ENCODE measurements at places on chromosomes 2 and 18.

DNA sequence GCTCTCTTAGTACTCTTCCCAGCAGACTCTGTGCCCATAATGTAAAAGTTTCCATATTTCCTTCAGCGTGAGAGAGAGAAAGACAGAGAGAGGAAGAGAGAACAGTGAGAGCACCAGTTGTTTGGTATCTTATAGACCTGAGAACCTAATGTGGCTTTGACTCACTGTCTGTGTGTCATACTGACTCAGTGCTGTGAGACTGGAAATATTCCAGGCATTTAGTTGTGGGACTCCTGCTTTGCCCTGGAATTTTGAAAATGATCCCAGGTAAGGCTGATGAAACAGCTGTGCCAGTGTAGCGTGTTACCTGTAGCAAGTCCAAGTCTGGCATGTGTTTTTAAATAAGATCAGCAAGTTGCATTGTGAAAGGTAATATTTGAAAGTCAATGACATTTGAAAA, 87.9 kb upstream of the KCNH7 start:
- DNase-seq: no peak

- DNase-seq: no peak
Observed at GRCh38 chr2:7697052-7697451, 779.8 kb downstream of the RNF144A start.

- DNase-seq: no peak
Observed at GRCh38 chr2:70685771-70686171, 82.2 kb downstream of the ADD2 start.

DNA sequence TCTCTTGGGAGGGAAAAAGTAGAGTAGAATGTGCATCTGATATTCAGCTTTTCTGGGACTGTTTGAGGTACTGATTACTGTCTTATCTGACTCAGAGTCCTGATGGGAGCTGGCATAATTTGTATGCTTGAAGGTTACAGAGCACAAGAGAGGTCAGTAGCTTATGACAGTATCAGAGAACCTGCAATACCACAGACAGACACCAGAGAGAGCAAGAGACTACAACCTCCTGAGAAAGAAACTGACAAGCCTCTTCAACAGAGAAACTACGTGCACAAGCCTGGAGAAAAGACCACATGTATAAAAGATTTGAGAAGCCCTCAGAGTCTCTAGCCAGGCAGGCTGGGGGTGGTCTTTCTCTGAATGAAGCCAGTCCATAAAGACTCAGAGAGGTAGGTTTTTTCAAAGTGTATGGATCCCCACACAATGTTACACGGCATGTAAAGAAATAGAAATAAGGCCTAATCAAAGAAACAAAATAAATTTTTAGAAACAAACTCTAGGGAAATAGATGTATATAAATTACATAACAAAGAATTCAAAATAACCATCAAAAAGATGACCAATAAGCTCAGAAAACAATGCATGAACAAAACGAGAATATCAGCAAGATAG, 568.3 kb downstream of the LRRTM4 start:
- no peak for DNase-seq

DNA sequence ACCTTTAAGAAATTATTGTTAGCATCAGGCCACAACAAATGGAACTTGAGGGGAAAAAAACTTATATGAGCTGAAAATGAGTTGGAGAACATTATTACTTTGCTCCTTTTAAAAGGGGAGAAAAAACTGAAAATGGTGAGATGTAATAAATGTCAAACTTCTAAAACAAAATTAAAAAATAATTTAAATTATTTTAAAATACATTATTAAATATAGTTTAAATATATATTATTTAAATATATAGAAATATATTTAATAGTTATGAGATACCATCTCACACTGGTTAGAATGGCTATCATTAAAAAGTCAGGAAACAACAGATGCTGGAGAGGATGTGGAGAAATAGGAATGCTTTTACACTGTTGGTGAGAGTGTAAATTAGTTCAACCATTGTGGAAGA, 28.9 kb downstream of the RPIA start:
- DNase-seq: no peak

DNA sequence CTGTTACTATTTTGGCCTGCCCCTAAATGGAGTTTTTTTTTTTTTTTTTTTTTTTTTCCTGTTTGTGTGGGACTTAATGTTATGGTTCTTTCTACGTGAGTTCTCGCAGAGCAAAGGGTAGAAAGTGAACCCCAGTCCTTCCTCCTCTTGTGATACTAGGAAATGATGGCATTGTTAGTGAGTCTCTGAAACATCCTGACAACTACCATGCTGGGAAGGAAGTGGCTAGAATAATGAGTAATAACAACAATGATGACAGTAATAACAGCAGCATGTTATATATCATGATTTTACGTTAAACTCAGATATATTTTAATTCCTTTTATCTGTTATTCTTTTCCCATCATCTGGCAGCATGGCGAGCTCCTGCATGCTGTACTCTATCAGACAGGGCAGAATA, 216.2 kb upstream of the LINC00305 start:
- DNase-seq: no peak

- no peak for DNase-seq
Observed at GRCh38 chr2:70901227-70902066, 34.3 kb upstream of the ATP6V1B1 start.

DNA sequence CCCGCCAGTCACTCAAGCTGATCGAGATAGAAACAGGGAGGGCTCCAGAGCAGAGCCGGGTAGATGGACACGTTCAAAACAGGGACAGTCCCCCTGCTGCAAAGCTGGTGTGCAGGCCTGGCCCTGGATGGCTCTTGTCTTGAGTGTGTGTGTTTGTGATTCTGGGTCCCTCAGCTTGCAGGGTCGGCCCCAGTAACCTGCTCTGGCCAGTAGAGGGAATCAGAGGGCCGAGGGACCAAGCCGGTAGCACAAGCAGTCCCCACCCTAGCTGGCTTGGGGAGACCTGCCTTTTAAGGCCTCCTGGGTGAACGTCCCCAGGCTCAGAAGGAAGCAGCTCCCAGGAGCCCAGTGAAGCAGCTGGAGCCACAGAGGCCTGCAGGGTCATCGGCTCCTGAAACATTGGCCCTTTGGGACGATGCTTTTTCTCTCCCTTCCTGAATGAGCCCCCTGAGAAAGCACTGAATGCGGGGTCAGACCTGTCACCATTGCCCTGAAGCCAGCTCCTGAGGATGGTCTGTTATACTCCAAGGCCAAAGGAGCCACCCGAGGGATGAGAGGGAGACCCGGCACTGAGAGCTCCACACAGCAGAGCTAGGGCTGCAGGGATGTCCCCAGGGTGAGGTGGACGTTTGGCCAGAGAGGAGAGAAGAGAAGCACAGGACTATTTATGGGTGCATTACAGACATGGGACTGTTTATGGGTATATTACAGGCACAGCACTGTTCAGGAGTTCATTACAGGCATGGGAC, 15.4 kb upstream of the MLPH start:
- no peak for DNase-seq

DNA sequence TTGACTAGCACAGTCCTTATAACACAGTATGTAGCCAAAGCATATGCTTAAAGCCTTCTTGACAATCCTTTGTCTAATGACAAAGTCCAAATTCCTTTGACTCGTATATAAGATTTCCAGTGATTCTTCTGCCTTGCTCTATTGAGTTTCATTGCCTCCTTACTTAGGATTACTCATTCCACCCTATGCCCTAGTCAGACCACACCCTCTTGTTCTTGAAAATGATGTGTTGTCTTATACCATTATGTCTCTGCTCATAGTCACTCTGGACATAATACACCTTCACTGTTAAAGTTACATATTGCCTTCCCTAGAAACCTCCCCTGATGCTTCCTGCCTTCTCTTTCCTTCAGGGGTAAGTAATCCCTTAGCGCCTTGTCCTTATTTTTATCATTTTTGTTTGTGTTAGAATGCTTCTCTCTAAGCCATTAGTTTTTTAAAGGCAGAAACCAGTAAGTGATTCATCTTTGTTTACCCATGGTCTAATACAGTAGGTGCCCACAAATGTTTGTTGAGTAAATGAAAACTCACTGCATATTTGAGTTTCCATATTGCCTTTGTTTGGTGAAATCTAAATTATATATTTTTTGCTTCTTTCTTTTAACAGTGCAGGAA, 19.3 kb downstream of the GPD2 start:
- DNase-seq: no peak

DNA sequence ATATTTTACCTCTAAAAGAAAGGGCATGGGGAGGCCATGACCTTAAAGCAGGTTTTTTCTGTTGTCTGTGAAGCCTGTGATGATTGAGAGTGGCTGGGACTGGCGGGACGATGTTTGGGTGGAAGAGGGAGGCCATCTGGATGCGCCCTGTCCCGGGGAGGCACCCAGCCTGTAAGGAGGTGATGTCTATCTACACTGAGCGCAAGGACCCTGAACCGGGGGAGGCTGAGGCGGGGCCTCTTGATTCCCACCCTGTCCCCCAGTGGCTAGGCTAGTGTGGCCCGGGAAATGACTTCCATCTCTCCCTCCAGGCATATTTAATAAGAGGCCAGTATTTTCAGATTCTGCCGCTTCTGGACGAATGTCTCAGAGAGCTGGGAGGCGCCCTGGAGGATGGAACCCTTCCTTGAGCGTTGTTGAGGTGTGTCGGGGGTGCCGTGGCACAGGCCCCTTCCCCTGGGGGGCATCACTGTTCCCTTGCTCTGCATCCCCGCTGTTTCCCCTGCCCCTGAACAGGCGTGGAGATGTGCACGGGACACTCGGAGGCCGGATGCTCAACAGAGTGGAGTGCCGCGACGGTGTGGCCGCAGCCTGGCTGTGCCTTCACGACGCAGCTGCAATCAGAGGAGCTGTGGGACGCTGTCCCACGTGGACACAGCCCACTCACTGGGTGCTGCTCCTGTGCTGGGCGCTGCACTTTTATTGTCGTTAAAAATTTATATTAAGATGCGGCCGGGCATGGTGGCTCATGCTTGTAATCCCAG, 185.4 kb downstream of the LDLRAD4 start:
- DNase-seq: no peak

GRCh38 chr2:136024616-136025015, 39.2 kb upstream of the DARS1 start:
- DNase-seq: no peak

- no peak for DNase-seq
Observed at GRCh38 chr2:199603721-199604291, 146.1 kb upstream of the SATB2 start.

GRCh38 chr18:59918320-59918755, 18.5 kb downstream of the PMAIP1 start:
- no peak for DNase-seq

DNA sequence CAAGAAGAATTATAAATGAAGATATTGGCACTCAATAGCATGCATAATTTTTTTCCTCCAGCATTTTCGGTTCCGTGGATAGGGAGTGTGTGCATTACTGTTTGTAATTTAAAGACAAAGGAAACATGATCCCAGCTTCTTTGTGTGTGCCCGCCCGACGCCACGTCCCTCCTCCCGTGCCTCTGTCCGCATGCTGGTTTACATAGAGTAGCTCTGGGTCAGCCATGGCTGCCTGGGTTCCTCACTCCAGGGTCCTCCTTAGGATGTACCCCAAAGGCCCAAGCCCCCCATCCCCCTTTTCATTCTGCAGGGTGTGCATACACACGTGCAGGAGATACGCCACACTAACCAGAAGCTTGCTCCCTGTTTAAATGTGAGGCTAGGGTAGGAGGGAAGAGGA, 214.7 kb downstream of the KLHL29 start:
- DNase-seq: no peak

- DNase-seq: no peak
Observed at GRCh38 chr2:101294861-101295260, 13.6 kb downstream of the RNF149 start.

- peak; percentile 59 for DNase-seq
Observed at GRCh38 chr18:45212181-45213039, 402.9 kb upstream of the SLC14A2 start.

- no peak for DNase-seq
Observed at GRCh38 chr18:23718731-23719130, 29.5 kb downstream of the LAMA3 start.

GRCh38 chr2:9123069-9123468, 83.5 kb upstream of the ASAP2 start:
- DNase-seq: no peak

DNA sequence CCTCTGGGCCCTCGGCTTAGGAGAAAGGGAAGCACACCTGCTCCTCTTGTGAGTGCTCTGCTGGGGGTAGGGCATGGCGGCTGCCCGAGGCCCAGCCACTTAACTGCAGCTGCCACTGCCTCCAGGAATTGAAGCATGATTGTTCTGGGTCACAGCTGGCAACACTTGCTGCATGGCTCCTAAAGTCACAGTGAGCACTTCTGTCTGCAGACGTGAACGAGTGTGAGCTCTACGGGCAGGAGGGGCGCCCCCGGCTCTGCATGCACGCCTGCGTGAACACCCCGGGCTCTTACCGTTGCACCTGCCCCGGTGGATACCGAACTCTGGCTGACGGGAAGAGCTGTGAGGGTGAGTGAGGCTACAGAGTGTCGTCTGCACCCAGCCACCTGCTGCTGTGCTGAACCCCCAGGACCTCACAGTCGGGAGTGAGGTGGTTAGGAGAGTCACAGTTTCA, 44.4 kb downstream of the FBLN7 start:
- peak; percentile 31 for DNase-seq

- DNase-seq: no peak
Observed at GRCh38 chr18:11054497-11054896, 94.9 kb downstream of the PIEZO2 start.

DNA sequence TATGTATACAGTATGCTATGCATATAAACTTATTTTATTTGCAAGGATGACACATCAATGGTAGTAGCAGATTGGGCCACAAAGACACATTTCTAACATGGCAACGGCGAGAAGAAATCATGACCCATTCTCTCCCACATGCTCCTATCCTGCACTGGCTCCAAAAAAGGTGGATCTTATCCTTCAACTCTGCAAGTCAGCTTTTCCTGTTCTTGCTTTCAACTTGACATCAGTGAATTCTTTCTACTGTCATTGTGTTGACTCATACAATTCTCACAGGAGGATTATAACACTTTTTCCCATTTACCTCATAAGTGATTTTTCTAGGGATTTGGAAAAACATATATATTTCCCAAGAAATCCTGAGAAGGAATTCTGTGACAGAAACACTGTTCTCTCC, 53.1 kb downstream of the ACVR1 start:
- no peak for DNase-seq

DNA sequence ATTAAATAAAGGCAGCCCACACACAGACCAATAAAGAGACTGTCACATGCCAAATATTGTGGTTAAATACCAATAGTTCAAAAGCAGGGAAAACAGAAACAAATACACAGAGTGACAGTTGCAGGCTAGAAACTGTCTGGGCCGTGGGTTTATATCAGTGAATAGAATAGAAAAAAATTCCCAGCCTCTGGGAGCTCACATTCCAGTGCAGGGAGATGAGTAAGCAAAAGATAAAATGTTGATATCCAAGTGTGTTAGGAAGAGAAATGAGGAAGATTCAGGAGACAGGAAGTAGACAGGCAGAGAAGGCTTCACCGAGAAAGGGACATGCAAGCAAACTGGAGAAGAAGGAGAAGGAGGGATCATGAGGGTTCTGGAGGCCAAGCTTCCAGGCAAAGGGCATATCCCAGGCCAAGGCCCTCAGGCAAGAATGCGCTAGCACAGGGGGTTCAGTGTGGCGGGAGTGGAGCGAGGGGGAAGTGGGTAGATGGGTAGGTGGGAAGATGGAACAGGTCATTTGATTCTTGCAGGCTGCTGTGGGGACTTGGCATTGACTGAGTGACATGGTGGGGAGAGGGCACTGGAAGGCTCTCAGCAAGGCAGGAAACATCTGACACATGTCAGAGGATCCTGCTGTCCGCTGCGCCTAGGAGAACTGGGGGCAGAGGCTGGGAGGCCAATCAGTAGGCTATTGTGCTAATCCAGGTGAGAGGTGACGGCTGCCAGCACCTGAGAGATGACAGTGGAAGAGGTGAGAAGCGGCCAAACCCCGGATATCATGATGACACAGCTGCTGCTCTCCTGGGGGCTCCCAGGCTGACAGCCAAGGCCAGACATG, 89.2 kb downstream of the ZBTB7C start:
- DNase-seq: no peak

GRCh38 chr18:33593261-33593660, 15.2 kb downstream of the ASXL3 start:
- DNase-seq: no peak

All from stimulated activated naive CD4-positive, alpha-beta T cell treated with Interleukin-2 at 50 U/mL for 16 hours (primary cell).